ENCODE measurements at places on chromosomes 1 and 21. TPM values are rescaled to one million over a fixed set of nuclear protein-coding genes. Genes with fewer than 3 reads are reported as not detected.
A peak's percentile ranks its signal among the peaks of the same experiment; 100 is the strongest.

DNA sequence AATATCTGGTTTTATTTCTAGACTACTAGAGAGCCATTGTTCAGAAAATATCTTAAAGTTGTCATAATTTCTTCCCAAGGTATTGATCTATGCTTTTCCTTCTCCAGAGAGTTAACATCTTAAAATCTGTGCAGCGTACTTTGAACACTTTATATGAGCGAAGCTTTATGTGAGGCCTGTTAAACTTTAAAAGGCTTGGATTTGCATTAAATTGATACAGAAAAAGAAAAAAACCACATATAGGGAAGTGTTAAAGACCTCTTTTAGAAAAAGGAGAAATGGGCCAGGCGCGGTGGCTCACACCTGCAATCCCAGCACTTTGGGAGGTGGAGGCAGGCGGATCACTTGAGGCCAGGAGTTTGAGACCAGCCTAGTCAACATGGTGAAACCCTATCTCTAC, 59.2 kb upstream of the MORC3 start:
- no peak for DNase-seq

DNA sequence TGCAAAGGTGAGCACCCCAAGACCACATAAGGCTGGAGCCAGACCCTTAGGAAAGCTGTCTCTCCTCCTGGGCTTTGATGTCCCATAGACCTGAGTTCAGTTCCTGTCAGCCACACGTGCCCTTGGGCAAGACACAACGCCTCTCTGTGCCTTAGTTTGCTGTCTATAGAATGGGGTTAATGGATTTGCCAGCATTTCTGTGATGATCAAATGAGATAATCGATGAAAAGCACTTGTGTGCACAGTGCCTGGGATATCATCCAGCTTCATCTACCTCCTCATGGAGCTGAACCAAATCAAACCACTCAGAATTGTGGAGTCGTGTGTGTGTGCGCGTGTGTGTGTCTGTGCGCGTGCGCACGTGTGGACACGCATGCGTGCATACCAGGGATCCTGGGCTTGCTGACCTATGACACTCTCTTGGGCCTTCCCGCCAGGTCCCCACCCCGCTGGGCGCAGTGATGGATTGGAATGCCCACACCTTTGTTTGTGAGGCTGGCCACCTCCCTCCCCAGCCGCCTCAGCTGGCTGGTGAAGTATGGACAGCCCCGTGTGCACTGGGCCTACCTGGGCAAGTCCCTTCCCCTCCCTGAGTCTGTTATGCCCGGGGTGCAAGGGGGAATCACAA, 5.2 kb downstream of the TTC22 start:
- DNase-seq: no peak

DNA sequence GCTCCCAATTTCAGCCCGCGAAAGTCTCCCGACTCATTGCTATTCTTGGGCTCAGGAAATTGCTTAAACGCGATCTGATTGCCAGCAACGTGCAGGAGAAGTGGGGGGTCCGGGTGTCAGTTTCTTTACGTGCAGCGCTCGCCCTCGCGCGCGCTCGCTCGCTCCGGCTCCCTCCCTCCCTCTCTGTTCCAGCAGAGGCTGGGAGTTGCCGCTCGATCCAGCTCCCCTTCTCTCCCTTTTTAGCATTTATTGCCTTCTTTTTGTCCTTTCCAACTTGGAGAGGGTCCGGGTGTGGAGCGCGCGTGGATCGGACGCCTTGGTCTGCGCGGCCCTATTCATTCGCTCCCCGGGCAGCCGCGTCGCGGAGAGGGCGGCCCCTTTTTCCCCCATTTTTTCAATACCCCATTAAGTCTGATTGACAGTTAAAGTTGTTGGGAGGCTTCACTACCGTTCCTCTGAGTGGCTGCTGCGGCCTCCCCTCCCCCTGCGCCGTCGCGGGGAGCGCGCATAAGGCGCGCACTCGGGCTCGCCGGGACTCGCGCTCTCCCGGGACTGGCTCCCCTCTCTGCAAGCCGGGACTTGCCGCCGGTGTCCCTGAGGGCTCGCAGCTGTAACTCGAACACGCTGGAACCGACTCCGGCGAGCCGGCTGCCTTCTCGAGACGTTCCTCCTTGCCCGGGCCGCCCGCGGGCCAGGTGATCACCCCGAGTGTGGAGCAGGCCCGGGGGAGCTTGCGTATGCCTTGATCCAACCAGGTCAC, at the start of gene DHRS3:
TSS of gene DHRS3 (minus strand) at position 310 of the 760 bp plus-strand sequence. CDS start 862 bp downstream, outside the sequence.
- peak; percentile 91 for DNase-seq

DNA sequence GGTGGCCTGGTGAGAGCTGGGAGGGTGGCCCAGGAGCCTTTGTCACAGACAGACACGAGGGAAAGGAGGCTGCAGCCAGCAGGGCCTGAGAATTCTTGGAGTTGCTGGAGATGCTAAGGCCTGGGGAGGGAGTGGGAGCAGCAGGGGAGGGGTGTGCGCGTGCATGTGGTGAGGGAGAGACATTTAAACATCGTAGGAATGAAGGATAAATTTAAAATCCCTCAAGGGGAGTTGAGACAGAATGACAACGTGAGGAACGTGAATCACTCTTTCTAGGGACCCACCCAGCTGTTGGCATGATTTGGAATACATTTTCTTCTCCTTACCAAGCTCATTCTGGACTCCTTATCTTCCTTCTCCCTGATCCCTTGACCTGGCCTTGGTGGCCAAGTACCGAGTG, 73.3 kb upstream of the CACNA1E start:
- DNase-seq: no peak

DNA sequence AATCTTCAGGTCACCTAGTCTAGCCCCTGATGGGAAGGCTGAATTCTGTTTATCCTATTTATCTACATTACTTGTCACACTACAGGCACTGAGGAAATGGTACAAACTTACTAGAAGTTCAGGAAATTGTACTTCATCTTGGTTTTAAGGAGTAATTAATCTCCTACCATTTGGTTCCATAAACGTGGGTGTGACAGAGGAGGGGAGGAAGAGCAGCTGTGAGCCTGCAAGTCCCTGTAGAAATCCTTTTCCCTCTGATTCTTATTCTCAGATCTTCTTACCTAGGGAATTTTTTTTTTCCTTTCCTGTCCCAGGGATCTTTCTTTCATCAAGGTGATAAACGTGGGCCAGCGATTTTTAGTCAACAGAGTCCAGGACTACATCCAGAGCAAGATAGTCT, 14.1 kb downstream of the PFKFB2 start:
- no peak for DNase-seq

- DNase-seq: no peak
These were observed 118.5 kb upstream of the C1orf174 start for GRCh38 chr1:4018466-4019146.

Gene DISC1
- total RNA-seq: 1.1 TPM

Gene LCE3E
- 2.0 TPM for total RNA-seq

DNA sequence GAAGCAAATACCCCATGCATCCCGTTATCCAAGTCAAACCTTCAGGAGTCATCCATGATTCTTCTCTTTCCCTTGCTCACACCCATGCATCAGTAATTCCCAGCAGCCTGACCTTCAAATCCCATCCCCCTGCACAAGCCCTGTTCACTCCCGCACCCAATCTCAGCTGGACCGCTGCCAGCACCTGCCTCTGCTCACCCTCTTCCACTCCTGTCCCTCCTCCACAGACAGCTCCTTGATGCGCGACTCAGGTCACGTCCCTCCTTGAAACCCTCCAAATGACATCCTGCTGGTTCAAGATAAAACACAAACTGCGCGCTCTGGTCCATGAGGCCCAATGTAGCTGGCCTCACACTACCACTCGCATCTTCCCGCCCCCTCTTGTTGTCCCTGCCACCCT, 43.4 kb upstream of the MPZL1 start:
- no peak for DNase-seq
